ENCODE measurements at places on chromosomes 12 and 14. TPM values are rescaled to one million over a fixed set of nuclear protein-coding genes. Genes with fewer than 3 reads are reported as not detected.

- H3K27ac ChIP-seq, result no peak overlapping the region
- H3K36me3 ChIP-seq, result peaks cover 29% of the 10 kb centered on the region
- no peaks in the 10 kb centered on the region for H3K27me3 ChIP-seq
Observed at GRCh38 chr14:52339262-52339661, 25.1 kb downstream of the PTGER2 start.

GRCh38 chr12:86634456-86635410 lies 378.5 kb upstream of the MGAT4C start:
- H3K36me3 ChIP-seq, result no peaks in the 10 kb centered on the region
- H3K27ac ChIP-seq, result no peak overlapping the region
- no peak for DNase-seq
- H3K4me3 ChIP-seq, result no peak overlapping the region

DNA sequence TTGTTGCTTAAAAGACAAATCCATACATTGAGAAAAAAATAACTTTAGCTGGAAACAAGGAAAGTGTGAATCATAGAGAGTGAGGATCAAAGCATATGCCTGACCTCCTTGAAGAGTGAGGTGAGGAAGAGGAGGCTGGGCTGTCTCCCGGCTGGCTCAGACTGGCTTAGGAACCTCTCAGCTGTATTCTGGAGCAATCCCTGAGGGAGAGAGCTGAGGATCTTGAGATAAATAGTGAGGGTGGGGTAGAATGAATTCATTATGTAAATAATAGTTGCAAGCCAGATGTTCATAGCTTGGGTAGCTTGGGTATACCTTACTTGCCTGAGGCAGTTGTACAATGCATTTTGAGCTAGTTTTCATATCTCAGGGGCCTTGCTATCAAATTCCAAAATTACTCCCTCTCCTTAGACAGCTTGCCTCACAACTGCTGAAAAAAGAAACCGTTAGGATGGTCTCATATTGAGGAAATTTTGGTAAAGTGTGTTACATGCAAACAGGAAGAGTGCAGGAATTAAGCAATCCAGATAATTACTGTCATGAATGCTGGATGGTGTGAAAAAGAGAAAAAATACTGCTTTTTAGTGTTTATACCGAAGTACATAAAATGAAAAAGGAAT lies 30.5 kb upstream of the SLC15A5 start:
- no peak for DNase-seq
- no peak overlapping the region for H3K27ac ChIP-seq
- no peaks in the 10 kb centered on the region for H3K27me3 ChIP-seq
- no peaks in the 10 kb centered on the region for H3K36me3 ChIP-seq
- H3K4me3 ChIP-seq, result no peak overlapping the region

DNA sequence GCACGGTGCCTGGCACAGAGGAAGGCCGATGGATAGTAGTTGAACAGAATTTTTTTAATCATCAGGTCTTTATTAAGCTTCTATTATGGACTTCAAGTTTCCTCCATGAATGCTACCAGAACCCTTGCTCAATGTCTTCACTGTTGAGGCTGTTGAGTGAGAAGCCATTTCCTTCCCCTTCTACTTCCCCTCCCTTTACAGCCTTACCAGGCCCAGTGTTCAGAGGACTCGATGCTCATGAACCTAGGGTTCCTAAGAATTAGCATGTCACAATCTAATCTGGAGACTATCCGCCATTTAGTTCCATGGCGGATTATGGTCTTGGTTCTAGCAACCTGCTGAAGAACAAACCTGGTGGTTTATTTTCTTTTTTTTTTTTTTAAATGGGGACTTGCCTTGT lies 17.7 kb downstream of the ETV6 start:
- DNase-seq, result no peak
- H3K27ac ChIP-seq, result no peak overlapping the region
- H3K27me3 ChIP-seq, result no peaks in the 10 kb centered on the region

DNA sequence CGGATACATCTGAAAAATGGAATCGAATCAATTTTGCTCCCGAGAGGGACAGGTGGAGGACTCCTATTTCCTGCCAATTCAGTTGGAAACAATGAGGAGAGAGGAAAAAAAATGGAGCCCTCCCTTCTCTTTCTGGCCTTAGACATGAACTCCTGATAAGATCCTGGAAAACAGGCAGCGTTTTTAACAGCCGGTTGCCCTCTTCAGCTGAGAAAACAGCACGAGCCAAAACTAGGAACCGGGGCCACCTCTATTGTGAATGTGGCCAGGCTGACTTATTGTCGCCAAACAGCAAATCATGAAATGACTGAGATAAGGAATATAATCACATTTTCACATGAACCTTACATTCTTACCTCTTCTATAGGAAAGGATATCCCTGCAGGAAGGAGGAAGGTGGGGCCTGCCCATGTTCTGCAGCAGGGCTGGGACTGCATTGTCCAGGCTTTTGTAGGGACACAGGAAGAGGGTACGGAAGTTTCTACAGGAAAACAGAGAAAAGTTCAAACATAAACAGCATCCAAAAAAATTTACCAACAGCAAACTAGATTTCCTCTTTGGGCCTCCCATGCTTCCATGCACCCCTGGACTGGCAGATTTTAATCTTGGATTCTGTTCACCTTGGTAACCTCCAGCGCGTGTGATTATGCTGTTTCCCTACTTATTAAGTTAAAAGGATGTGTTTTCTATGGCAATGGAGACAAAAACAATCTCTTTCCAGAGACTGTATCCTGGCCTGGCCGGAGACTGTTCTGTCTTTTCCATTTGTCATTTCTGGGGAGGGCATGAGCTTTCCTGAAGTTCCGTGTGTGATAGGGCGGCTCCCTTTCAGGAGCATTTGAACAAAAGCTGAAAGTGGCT lies 29.0 kb upstream of the ELK3 start:
- no peak for DNase-seq
- peaks cover 2% of the 10 kb centered on the region for H3K27me3 ChIP-seq

DNA sequence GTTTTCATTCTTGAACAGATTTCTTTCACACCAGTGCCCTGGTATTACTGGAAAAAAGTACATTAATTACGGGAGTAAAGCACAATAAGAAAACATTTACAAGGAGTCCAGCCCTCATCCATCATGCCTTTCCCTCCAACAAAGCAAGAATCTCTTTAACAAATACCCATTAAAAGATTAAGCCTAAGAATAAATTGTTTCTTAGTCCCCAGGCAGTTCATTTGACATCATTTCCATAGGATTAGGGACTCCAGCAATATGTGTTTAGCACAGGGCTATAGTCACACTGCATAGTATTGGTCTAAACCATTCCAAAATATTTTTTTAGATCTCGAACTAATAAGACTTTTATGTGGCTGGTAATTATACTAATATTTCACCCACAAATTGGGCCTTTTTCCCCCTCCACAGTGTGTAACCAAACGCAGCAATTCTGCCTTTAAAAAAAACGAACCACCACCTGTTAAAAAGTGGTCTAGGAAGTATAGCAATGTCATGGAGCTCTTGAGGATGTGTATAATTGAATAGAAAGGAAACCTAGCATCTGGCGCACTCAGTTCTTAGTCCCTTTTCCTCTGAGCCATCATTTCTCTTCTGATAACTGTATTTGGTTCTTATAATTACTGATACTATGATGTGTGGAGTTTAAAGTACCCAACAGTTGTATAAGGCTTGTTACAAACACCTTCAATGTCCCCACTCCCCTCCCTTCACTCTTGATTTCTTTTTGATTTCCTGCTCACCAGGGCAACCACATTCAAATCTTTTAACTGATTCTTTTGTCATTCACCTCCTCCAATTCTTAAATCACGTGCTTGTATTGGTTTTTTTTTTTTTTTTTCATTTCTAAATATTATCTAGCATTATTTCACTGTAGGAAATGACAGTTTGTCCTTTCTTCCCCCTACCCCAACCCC lies 138.7 kb downstream of the ETV6 start:
- H3K4me3 ChIP-seq, result no peak overlapping the region
- H3K36me3 ChIP-seq, result peaks cover 29% of the 10 kb centered on the region
- DNase-seq, result no peak
- no peaks in the 10 kb centered on the region for H3K27me3 ChIP-seq
- no peak overlapping the region for H3K27ac ChIP-seq

KLRD1 gene
- total RNA-seq, result 19.8 TPM

GRCh38 chr14:103735439-103735814 lies 19.8 kb downstream of the ZFYVE21 start:
- no peak overlapping the region for H3K27ac ChIP-seq
- H3K36me3 ChIP-seq, result no peaks in the 10 kb centered on the region

EIF5 gene
- 222 TPM for total RNA-seq

DNA sequence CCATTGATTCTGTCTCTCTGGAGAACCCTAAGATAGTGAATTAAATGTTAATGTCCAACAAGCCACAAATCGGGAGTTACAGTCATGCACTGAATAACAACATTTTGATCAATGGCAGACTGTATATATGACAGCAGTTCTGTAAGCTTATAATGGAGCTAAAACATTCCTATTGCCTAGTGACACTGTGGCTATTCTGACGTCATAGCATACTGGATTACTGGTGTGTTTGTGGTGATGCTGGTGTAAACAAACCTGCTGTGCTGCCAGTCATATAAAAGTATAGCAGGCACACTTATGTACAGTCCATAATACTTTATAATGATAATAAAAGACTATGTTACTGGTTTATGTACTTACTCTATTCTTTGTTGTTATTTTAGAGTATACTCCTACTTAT lies 56.7 kb upstream of the BICD1 start:
- no peak overlapping the region for H3K4me3 ChIP-seq
- H3K27me3 ChIP-seq, result no peaks in the 10 kb centered on the region
- DNase-seq, result no peak
- no peak overlapping the region for H3K27ac ChIP-seq
- H3K4me1 ChIP-seq, result peaks cover 4% of the 10 kb centered on the region

DNA sequence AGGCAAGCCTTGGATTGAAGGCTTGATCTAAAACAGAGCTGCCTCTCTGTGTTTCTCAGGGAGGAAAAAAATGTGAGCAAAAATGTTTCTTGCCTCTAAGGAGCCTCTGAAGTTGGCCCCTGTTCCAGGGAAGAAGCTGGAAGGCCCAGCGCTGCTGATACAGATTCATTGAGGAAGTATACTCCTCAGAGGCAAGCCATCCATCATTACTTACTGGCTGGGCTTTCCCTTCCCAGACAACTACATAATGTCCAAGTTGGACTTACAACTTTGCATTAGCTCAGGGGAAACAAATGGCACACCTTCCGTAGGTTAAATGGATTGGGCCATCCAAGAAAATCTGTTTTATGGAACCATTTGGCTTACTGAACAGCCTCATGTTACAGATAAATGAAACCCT lies 263.7 kb upstream of the SEL1L start:
- no peak overlapping the region for H3K4me3 ChIP-seq
- no peak overlapping the region for H3K27ac ChIP-seq
- DNase-seq, result no peak
- H3K36me3 ChIP-seq, result no peaks in the 10 kb centered on the region

NKX2-1 gene
- total RNA-seq, result not detected

DNA sequence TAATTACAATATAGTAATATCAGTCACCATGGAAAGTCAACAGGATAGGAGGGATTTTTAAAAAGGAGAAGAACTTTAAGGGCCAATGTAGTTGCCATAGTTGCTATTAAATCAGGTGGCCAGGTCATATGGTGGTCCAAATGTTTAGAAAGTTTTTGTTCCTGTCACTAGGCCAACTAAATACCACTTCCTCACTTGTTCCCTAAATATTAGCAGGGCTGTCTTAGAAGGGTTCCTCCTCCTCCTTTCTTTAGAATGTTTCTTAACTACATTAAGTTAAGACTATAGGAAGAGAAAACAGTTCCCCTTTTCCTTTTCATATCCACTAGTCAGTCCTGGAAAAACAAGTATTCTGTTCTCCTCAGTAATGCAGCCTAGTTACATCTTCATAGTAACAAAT lies 50.3 kb downstream of the MON2 start:
- H3K4me3 ChIP-seq, result no peak overlapping the region
- H3K36me3 ChIP-seq, result peaks cover 43% of the 10 kb centered on the region
- no peak for DNase-seq
- H3K27me3 ChIP-seq, result no peaks in the 10 kb centered on the region
- no peak overlapping the region for H3K27ac ChIP-seq

GRCh38 chr12:53977596-53978445 lies 3.1 kb upstream of the HOTAIR start:
- no peak overlapping the region for H3K4me3 ChIP-seq
- no peak overlapping the region for H3K27ac ChIP-seq
- no peak for DNase-seq

GRCh38 chr14:38929416-38929815 lies 173.6 kb downstream of the SEC23A start:
- no peak overlapping the region for H3K4me3 ChIP-seq
- H3K27me3 ChIP-seq, result peaks cover 4% of the 10 kb centered on the region
- no peak overlapping the region for H3K27ac ChIP-seq
- DNase-seq, result no peak
- H3K4me1 ChIP-seq, result no peaks in the 10 kb centered on the region
